ENCODE measurements at places on chromosomes 5 and 9. TPM values are rescaled to one million over a fixed set of nuclear protein-coding genes. Genes with fewer than 3 reads are reported as not detected.

DNA sequence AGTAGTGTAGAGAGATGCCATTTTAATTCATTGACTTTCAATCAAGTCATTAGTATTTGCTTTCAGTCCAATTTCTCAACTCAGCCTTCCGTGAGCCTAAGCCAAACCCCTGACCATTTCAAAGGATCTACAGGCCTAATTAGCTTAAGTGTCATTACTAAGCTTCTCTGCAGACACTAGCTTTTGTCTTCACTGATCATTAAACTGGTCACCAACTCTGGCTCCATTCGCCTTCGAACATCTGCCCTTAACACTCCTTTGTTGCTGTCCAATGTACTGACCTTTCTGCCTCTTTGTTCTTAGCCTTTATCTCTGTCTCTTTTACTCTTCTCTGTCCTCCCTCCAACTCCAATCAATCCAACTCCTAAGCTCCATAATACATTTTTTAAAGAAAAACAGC is 299.3 kb downstream of the DIRAS2 start:
- no peak for DNase-seq

DNA sequence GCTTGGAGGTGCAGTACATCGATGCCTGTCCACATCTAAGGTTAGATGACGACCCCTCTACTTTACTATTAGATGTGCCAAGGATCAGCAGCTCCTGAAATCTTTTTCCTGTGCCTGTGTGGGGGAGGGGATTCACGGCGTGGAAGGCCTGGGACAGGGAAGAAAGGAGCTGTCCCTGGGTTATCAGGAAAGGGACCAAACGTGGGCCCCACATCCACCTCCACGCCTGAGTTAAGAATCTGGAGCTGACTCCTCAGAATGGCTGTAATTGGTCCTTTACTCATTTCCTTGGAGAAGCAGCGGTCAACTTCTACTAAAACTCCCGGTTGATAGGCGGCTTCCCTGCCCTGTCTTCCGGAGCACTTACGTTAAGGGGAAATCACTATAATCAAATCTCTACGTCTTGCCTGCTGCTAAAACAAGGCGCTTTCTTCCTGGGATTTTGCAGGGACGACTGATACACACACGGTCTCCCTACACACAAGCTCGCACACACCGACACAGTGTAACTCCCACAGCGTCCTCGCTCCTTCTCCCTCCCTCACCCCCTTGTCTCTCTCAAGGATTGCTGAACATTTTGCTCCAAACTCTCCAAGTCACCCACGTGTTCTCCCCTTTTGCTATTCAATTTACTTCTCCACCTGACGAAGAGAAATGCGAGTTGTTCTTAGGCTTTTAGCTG is 1.4 kb downstream of the PDE4D start:
- DNase-seq: no peak

GRCh38 chr9:12719431-12719830 is 26.2 kb downstream of the TYRP1 start:
- peak; percentile 26 for DNase-seq

DNA sequence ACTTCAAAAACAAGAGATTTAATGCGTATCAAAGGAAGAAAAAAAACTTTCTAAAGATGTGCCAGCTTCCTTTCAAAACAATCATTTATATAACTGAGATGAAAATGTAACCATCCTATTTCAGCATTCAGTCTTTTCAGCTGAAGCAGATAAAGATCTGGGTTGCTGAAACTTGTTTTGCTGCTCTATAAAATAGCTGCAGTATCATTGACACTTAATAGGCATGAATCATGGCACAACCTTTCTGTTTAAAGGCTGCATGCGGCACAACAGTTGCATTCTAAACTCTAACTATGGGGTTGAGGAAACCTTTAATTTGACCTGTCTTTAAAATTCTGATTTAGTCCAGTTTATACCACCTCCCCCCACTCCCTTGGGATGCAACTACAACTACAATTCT is 196.7 kb downstream of the MPDZ start:
- no peak for DNase-seq

- no peak for DNase-seq
Measured at GRCh38 chr9:3074247-3074646, 230.4 kb upstream of the PUM3 start.

DNA sequence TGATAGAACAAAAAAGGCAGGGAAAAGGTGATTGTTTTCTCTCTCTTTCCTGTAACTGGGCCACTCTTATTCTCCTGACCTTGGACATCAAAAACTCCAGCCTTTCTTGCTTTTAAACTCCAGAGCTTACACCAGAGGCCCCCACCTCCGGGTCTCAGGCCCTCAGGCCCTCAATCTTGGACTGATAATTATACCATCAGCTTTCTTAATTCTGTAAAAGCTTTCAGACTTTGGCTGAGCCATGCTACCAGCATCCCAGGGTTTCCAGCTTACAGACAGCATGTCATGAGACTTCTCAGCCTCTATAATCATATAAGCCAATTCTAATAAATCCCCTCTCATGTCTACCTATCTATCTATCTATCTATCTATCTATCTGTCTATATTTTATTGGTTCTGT is 137.7 kb downstream of the SNX18 start:
- DNase-seq: no peak

- DNase-seq: no peak
Measured at GRCh38 chr9:26166537-26166936, 488.3 kb upstream of the TUSC1 start.

DNA sequence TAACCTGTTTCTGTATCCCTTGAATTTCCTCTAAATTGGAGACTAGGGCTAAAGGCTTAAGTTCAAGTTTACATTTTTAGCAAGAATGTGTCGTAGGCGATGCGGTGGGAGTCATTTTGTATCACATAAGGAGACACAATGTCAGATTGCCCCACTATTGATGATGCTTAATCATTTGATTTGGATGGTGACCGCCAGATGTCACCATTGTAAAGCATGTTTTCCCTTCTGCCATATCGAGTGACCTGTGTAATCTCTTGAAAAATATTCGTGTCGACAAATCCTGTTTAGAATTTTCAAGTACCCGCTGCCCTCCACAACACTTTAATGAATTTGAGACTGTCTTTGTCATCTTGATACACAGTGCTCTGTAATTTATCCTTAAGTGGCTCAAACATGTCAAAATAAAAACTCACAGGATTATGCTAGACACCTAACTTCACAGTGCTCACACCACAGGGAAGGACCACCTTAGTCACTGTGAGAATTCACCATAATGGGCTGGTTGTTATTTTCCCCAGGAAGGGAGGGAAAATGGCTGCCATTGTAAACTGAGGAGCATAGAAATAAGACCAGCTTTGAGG is 34.5 kb upstream of the SLC46A2 start:
- peak; percentile 45 for DNase-seq

GRCh38 chr5:36029914-36030313 is 36.8 kb downstream of the UGT3A2 start:
- DNase-seq: no peak

DNA sequence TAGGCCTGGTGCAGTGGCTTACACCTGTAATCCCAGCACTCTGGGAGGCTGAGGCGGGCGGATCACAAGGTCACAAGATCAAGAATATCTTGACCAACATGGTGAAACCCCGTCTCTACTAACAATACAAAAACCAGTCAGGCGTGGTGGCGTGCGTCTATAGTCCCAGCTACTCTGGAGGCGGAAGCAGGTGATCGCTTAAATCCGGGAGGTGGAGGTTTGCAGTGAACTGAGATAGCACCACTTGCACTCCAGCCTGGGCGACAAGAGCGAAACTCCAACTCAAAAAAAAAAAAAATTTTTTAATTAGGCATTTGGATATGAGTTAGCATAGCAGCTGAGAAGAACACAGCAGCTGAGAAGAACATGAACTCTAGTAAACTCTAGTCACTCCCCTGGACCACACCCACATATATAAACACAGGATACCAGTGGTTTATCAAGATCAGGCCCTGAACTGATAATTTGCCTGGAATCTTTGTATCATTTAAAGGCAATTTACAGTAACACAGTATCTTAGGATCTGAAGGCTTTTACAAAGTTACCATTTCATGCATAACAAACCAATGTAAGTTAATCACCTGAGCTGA is 4.6 kb upstream of the UGCG start:
- peak; percentile 16 for DNase-seq

- no peak for DNase-seq
Measured at GRCh38 chr5:84292000-84292642, 92.6 kb downstream of the EDIL3 start.

- no peak for DNase-seq
Measured at GRCh38 chr9:119339056-119339455, 30.2 kb downstream of the BRINP1 start.

- no peak for DNase-seq
Measured at GRCh38 chr9:70056211-70056944, 12.7 kb downstream of the MAMDC2 start.

DNA sequence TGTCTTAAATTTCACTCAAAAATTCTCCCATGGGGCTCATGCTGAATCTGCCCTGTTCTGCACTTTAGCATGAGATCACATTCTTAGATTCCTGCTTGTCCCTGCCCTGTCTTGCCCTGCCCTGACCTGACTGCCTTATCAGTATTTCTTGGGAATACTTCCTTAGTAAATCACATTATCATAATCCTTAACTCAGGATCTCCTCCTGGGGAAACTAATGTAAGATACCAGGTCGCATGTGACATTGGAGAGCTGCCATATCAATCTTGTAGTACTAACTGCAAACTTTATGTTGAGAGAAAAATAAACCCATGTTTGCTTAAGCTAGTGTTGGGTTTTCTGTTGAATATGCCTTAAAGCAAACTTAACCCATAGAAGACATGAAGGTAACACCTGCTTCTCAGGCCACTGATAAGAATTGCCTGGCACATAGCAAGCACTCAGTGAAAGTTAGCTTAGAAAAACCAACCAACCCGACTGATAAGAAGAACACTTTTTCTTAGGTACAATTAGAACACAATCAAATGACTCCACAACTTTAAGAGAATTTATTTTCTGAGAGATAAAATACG is 53.3 kb downstream of the IL33 start:
- DNase-seq: no peak

DNA sequence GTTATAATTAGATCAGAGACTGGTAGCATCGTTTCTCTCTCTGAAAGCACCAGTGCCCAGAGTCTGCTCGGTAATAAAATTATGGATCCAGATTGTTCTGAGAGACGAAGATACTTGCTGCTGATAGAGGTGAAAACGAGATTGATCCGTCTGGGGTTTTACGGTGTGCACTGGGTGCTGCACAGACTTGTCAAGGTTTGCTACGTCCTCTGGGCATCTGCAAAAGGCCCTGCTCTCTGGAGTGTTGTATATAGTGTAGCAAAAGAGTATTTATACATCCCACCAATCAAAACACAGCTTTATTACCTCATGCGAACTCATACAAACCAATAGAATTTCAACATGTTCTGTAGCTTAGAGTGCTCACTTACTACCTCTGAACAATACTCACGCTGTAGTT is 219.3 kb downstream of the PBX3 start:
- DNase-seq: no peak

DNA sequence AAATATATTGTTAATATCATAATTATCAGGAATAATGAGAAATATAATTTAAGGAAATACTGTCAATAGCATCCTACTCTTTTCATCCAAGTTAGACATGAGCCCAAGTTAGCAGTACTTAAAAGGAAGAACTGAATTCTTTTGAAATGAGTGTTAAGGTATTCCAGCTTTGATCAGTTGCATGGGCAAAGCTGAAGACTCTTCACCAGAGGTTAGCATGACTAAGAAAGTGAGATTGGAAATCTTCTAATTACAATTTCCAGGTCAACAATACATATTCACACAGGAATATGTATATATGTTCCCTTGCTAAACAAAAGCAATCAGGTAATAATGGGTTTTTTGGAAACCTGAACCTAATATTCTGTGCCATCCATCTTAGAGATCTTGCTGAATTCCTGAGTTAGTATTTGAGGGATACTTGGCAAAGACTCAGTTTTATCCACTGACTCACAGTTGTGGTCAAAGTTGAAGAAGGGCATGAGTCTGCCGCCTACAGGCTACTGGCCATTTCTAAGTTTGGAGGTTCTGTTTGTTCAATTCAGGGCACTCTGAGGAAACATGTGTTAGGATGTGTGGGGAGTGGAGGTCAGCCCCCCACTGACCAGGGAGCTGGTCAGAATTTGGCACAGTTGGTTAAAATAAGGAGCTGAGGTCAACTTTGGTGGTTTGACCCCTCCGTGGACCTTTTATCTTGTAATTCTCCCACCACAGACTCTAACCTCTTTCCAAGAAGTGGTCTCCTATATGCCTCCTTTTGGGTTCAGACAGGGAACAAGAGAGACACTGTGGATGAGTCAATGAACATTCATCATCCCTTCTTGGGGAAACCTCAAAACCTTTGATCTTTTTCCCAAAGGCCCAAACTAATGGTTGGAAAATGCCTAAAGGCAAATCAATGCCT is 118.3 kb downstream of the PIK3R1 start:
- DNase-seq: peak; percentile 13

DNA sequence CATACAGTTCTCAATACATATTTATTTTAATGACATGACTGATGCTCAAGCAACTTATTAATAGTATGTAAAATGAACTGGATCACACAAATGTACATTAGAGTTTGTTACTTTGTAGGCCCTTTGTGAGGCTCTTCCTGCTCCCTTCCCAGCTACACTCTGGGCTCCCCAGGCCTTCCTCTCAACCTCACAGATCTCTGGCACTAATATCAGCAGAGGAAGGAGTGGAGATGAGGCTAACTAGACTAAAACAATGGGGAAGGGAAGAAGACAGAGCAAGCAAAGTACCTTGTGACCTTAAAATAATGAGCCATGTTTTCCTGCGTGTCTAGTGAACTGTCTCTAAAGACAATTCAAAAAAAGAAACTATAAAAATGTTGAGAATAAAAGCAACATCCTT is 30.3 kb upstream of the TEK start:
- no peak for DNase-seq

- DNase-seq: no peak
Measured at GRCh38 chr5:125451622-125452021, 705.2 kb upstream of the ZNF608 start.

DNA sequence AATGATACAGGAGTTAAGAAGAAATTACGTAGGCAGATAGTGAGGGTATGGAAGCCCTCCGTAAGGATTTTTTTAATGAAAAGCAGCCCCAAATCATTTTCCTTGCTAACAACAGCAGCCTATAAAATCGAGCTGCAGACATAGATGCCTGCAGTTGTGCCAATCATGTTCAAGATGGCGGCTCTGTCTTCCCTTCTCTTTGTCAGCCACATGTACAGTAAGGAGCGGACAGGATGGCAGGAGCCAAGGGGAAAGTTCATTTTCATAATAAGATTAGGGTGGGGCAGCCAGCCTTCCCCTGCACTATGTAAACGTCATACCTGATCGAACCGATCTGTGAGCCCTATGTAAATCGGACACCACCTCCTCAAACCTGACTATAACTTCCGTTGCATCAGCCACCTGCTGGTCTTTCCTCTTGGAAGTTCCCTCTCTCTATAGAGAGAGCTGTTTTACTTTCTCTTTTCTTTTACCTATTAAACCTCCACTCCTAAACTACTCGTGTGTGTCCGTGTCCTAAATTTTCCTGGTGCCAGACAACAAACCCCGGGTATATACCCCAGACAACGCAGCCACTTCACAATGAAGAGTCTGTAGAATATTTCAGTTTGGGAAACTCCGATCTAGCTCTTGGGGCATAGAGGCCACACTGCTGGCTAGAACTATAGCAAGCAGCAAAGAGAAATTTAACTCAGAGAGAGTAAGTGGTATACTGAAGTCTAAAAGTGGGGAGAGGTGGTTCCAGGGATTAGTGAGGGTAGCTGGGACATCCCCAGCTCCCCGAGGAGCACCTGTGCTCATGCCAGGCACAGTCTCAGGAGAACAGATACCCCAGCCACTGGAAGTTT is 20.8 kb upstream of the SLC24A2 start:
- no peak for DNase-seq

Gene FCN2
- total RNA-seq: not detected

Gene FOXD4L4
- total RNA-seq: 0.38 TPM

Gene PCDHGA3
- total RNA-seq: not detected

Gene FBXL7
- total RNA-seq: 0.07 TPM

Gene HMCN2
- total RNA-seq: not detected

Gene DRD1
- not detected for total RNA-seq

Gene NUTM2G
- not detected for total RNA-seq

Gene PCDHB13
- total RNA-seq: 0.80 TPM

Data from HepG2 (cell line).